HS-5 (cell line): ENCODE measurements at places on chromosomes 11 and 22.

DNA sequence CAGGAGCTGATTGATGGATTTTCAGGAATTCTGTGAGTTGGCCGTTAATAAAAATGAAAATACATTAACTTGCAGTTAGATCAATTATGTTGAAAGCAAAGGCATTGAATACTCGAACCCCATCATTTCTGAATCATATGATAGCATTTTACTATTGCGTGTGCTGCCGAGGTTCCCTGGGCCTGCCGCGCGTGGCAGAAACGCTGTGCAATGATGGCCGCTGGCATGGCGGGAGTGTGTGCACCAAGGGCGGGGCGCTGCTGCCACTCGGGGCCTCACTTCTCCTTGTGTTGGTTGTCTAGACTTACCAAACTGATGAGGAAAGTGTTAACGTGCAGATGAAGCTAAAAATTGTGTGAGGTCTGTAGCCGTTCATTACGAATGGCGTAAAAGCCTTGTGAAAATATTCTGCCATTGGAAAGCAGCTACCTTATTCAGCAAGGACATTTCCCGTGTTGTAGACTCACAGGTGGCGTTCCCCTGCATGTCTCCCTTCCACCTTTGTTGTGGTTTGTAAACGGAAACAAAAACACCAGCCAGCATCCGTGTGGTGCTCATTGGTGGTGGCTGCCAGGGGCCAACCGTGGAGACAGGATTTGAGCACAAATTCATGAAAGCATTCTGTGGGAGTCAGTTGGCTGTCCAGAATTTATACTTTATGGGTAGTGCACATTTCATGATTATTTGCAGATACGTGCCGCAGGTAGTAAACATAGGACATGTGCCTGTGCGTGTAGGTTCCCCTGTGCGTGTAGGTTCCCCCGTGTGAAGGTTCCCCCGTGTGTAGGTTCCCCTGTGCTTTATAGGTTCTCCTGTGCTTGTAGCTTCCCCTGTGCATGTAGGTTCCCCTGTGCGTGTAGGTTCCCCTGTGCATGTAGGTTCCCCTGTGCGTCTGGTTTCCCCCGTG lies 5.9 kb upstream of the GRAMD4 start:
- no peak for DNase-seq

GRCh38 chr22:24363243-24363642 lies 64.2 kb upstream of the ADORA2A start:
- DNase-seq, result no peak

- no peak for DNase-seq
Observed at GRCh38 chr11:3950996-3951660, 95.7 kb downstream of the STIM1 start.

DNA sequence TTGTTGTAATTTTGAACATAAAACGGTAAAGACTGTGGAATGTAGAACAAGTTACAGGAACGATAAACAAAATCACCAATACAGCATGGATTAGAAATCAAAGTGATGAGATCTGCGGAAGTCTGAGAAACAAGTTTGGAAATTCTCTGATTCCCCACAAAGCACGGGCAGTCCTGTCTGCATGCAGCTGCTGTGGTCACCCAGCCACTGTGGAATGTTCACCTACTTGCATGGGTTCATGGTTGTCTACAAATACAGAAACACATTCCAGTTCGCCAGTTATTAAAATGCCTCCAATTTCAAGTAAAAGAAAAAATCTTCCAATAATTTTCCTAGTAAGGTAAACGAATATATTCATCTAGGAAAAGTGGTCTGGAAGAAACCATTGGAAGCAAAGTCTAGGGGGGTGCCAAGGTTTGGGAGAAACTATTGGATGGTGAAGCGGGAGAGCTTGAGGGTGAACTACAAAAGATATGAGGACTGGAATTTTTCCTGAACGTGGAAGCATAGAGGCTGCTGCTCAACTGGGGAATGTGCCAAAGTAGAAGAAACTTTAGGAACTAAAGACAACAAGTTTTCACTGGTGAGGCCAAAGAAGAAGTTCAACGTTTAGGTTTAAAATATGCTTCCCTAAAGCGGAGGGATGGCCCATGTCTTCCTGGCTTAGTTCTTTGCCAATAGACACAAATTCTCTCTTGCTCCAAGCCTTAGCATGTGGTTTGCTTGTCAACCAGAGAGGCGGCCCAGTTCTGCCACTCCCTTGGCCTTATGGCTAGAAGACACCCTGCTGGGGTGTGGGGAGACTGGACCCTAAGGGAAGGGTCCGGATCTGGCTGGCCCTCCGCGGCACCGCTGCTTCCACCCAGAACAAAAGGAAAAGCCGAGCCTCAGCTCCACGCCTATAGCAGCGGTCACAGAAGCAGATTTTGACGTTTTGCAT lies 70.2 kb downstream of the CTTN start:
- DNase-seq, result no peak

DNA sequence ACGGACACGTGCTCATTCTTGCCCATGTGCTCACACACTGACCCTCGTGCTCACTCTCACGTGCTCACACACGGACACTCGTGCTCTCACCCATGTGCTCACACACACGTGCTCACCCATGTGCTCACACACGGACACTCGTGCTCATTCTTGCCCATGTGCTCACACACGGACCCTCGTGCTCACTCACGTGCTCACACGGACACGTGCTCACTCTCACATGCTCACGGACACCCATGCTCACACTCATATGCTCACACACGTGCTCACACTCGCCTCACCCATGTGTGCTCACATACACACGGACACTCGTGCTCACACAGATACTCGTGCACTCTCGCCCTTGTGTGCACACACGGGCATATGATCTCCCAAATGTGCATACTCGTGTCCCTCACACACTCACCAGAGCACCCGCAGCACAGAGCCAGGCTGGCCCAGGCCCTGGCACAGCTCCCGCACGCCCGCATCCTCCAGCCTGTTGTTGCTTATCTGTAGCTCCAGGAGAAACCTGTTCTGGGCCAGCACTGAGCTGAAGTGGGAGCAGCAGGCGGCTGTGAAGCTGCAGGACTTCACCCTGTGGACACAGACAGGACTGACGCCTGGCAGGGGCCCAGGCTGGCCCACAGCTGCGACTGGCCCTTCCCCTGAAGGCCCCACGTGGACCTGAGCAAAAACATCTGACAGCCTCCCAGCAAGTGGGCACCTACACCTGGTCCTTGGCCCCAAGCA lies 9.3 kb downstream of the RNH1 start:
- no peak for DNase-seq

DNA sequence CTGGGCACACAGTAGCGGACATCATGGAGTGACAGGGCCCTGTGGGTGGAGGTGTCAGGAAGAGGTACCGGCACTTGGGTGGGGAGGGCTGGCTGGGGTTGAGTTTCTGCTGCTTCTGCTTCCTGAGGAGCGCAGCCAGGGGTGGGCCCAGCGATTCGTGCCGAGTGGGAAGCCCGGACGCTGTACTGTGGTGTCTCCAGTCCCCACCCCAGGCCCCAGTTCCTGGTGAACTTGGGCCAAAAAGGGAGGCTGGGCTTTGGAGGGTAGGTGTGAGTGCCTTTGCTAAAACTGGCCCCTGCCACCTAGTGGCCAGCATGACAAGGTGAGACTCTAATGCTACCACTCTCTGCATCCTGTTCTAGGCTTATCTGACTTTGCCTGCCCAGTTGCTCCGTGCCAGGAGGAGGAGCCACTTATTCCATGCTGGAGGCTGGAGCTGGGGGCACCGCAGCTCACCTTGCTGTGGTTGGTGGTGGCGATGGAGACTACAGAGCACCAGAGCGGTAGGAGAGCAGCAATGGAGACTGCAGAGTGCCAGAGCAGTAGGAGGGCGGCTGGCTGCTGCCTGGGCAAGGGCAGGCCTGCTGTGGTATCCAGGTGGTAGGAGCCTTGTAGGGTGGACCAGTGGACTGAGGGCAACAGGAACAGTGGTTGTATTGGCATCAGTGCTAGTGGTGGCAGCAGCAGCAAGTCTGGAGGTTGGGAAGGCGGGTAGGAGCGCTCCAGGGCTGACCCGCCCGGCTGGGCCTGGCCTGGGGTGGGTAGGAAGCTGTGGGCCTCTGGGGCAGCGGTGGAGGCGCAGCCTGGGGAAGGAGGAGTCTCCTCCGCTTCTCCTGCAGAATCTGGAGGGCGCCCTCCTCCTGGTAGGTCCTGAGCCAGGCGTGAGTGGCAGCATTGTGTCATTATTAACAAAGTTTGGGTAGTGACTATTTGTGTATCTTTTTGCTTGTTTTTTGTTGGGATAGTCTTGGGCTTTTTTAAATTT lies 2.2 kb upstream of the RFPL2 start:
- DNase-seq, result no peak

GRCh38 chr11:63814383-63814736 lies 1.1 kb downstream of the SPINDOC start:
- DNase-seq, result no peak

GRCh38 chr11:105489446-105489845 lies 120.4 kb upstream of the GRIA4 start:
- no peak for DNase-seq

DNA sequence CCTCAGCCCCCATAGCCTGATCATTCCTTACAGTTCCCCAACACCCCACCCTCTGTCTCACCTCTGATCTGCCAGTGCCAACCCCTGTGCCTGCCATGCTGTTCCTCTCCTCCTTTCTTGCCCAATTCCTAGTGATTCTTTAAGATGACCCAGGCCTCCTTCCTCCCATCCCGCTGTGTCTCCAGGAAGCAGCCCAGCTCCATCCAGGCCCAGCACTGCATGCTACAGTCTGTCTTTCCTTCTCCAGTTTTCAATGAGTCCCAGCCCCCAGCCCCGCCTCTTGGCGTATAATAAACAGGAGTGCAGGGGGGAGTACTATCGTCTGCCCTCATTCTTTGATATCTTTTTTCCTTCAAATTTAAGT lies 12.3 kb downstream of the LTBP3 start:
- DNase-seq, result no peak

DNA sequence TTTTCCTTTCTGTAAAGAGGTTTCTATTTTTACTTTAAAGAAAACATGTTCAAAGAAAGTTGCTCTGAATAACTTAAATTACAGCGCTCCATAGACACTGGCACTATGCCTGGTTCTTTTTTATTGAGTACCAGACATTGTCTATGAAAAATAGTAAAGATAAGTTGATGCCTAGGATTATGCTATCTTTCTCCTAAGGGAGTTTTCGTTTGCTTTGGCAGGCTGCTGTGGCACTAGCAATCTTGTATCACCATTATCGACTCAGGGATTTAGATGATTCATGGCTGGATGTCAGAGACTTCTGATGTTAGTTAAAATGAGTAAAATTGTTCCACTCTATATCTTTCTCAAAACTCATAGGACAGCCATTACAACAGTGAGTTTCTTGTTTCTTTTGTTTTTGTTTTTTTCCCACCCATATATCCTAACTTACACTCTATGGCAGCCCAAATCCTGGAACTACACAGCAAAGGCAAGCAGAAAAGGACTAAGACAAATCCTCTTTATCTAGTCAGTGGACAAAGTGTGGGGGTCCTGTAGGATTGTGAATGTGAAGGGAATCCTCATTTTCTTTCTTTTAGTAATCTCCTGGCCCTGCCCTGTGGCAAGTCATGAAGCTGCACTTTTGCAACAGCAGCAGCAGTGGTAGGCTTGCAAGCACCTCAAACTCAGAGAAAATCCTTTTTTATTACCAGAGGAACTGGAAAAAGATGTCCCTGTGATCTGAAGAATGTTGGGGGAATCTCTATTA lies 20.7 kb downstream of the SLN start:
- DNase-seq, result peak; percentile 22
